ENCODE measurements at places on chromosomes 12 and 14.

- DNase-seq, result no peak
Observed at GRCh38 chr12:60012659-60013058, 416.8 kb downstream of the SLC16A7 start.

DNA sequence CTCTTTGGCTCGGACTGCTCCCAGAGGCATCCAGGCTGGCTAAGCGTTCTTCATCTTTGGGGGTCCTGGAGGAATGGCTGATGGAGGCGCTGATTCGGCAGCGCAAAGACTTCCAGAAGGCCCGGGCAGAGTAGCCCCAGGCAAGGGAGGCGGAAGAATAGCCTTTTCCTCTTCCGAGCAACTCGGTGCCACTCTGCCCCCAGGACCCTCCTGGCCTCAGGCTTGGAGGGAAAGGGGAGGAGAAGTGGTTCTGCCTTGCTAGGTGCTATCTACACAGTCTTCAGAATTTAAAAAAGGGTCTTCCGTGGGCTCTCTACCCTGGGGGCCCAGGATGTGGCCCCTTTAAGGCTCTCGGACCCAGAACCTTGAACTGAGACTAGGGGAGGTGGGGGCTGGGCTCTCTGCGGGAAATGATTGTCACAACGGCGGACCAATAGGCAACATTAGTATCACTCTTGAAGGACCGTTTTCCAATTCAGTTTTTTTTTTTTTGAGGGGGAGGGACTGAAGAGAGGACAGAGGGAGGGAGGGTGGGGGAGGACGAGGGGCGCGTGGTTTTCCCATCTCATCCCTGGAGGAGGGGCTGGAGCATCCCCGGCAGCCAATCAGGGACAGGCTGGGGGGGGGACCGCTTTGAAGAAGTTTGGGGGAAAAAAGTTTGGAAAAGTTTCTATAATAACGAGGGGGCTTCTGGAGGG lies at the start of gene NFATC4:
Gene NFATC4, plus strand, starts transcription at position 671 of the 698 bp plus-strand sequence. CDS start 157 bp downstream, outside the sequence.
- no peak for DNase-seq

- DNase-seq, result no peak
Observed at GRCh38 chr14:103880348-103881267, 33.2 kb upstream of the PPP1R13B start.

- DNase-seq, result no peak
Observed at GRCh38 chr12:131114271-131114670, 160.6 kb downstream of the ADGRD1 start.

DNA sequence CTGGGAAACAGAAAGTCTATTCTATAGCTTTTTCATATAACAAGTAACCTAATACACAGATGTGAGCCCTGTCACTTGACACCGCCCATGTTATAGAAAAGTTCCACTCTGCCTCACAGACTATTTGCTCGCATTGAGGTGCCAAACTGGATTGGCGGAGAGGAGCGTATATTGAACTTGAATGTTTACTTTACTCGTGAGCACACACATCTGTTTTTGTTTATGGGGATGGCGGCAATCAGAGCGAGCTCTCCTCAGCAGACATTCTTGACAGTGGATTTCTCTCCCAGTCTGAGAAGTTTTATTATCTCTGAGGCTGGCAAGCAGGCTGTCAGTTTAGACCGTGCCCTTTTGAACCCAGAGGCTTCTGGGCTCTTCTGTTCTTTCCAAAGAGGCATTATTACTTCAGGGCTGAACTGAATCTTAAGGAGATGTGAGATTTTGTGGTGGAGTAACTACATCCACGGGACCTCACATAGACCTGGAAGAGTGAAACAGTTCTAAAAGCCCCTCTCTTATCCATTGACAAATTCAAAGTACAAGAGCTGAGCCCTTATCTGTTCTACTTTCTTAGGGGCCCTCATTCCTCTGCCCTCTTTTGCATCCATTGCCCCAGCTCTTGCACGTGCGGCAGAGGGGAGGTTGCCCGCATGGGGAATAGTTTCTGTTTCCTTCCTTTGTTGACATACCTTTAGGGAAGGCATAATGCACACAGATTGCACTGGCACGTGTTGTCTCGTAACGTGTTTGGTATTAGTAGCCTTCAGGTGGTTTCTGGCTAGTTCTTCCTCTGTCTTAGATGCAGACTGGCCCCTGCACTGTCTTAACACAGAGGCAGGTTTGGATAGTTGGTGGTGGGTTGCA lies 68.2 kb downstream of the DRAM1 start:
- DNase-seq, result no peak

DNA sequence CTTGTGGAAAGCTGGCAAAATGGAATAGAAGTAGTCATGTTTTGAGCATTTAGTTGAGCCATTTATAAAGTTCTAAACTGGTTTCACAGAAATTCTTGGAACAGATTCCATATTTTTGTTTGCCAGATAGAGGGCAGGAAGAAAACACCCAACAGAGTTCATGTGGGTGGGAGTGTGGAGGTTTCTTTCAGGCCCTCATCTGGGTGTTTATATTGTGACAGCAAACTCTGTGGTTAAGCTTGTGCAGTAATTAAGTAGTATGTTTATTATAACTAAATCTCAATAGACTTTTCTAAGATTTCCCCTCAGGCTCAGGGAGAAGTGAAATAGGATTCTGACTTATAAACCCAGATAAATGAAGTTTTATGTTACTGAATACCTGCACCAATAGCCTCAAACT lies 57.4 kb downstream of the SPPL3 start:
- no peak for DNase-seq

GRCh38 chr14:97633131-97633738 lies 836.1 kb downstream of the VRK1 start:
- DNase-seq, result no peak

GRCh38 chr14:45254771-45255170 lies 1.8 kb upstream of the MIS18BP1 start:
- DNase-seq, result no peak

GRCh38 chr12:12796928-12797793 lies 11.7 kb downstream of the APOLD1 start:
- DNase-seq, result no peak

DNA sequence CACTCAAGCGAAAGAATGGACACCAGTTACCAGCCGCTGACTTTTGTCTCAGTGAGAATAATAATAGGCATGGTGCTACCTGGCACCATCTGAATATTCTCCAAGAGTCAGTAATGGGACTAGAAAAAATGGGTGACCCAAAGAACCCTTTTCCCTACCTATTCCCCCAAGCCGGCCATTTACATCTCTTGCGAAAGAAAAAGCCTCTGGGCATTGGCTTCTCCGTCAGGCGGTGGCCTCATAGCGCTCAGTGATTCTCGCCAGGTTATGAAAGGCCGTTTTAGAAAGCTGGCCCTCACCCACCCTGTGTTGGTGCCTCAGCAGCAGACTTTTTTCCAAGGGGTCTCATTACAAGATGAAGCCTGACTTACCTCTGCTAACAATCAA lies 523 bp upstream of the SLC6A15 start:
- DNase-seq, result no peak

GRCh38 chr12:72201457-72201856 lies 70.7 kb upstream of the TRHDE start:
- no peak for DNase-seq

DNA sequence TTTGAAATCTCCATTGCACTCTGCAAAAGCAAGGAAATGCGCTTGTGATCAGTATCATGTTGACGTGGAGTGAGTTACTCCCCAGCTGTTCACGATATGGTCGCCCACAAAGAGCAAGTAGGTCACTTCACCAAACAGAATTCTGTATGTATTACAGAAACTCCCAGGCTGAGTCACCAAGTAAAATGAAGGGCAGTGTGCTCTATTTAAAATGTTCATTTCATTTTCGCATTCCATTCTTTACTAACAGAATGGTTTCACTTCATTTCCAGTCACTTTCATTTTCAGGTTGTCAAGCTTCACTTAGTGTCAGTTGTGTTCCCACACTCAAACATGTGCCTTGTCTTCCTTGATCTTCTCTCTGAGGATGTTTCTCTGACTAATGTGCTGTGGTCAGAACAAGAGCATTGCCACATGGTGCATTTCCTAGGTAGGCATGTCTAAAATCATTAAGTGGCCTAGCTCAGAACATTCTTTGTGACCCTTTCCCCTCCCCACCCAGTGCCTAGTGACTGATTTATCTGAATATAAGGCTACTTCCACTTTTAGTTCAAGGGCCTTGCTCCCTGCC lies 391.2 kb downstream of the RAD51B start:
- no peak for DNase-seq

GRCh38 chr14:91674911-91675310 lies 57.0 kb downstream of the CATSPERB start:
- DNase-seq, result no peak

GRCh38 chr12:27355979-27356378 lies 23.3 kb downstream of the BMAL2 start:
- DNase-seq, result no peak

DNA sequence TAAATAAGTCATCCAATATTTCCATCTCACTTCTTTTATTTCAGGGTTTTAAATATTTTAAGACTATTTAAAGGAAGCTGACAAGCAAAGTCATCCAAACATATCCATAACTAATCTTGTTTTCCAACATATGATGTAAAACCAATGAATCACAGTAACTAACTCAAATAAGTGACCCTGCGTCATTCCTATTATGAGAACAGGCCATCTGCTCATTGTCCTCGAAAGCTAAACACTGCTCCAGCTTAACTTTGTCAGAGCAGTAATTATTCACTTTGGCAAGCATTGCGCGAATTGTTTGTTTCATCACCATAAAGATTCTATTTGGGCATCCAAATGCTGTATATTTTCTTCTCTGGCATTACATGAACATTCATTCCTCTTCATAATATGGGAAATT lies 99.1 kb downstream of the CAPZA3 start:
- DNase-seq, result no peak

- no peak for DNase-seq
Observed at GRCh38 chr12:64669270-64669842, 59.1 kb downstream of the RASSF3 start.

- DNase-seq, result no peak
Observed at GRCh38 chr14:67821121-67821520, 1.5 kb downstream of the RAD51B start.

DNA sequence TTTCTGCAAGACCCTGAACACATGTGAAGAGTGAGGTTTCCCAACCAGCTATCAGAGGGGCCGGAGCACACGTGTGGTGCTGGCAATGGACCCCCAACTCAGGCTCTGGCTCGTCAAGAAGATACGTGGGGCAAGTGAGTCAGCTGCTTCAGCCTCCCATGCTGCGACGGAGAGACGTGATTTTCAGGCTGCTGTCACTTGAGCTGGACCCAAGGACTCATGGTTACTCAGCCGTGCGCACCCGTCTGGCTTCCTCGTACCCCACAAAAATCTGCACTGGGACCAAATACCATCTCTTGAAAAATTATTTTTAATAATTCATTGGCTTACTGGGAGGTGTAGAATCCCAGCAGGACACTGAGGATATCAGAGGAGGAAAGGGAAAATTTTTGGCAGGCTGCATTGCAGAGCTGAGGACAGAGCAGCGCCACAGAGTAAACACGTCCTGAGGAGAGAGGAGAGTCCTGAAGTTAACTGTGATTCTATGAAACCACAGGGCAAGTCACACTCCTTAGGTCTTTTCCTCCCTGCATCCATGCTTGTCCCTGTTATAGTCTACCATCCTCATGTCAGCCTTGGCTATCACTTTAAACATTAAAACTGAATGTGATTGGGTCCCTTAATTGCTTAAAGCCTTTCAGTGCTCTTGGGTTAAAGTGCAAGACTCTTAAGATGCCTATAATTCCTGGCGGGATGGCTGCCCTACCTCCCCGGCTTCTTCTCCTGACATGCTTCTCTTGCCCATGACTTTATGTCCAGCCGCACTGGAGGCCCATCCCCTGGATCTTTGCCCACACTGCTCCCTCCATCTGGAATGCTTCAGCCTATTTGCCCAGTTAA lies 95.3 kb upstream of the SLC35F4 start:
- no peak for DNase-seq

DNA sequence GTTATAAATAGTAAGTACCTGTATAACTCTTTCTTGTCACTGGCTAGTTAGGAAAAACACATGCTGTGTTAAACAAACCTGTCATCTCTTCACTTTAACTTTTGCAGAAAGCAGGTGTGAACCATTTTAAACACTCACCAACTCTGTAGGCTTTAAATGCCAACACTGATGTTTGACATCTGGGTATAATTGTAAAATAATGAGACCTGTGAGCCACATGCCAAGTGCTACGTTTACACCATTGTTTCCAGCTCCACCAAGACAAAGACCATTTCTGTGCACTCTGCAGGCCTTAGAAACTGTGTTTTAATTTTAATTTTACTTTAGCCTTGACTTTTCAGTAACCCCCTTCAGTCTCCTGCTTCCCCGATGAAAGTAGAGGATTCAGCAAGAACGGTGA lies 11.0 kb downstream of the TPH2 start:
- no peak for DNase-seq

GRCh38 chr14:73236157-73236556 lies 1.1 kb upstream of the PAPLN start:
- DNase-seq, result peak; percentile 89

- DNase-seq, result no peak
Observed at GRCh38 chr14:102200690-102201352, 61.1 kb downstream of the WDR20 start.

GRCh38 chr12:64691795-64692583 lies 67.2 kb downstream of the GNS start:
- no peak for DNase-seq

GRCh38 chr12:114003286-114003685 lies 37.2 kb upstream of the RBM19 start:
- DNase-seq, result no peak

GRCh38 chr12:7832059-7832696 lies 40.5 kb downstream of the SLC2A14 start:
- no peak for DNase-seq

- no peak for DNase-seq
Observed at GRCh38 chr12:10732549-10732948, 9.4 kb upstream of the YBX3 start.

GRCh38 chr12:64665514-64665913 lies 55.2 kb downstream of the RASSF3 start:
- DNase-seq, result no peak

GRCh38 chr14:92164958-92165357 lies 43.2 kb downstream of the CPSF2 start:
- no peak for DNase-seq

DNA sequence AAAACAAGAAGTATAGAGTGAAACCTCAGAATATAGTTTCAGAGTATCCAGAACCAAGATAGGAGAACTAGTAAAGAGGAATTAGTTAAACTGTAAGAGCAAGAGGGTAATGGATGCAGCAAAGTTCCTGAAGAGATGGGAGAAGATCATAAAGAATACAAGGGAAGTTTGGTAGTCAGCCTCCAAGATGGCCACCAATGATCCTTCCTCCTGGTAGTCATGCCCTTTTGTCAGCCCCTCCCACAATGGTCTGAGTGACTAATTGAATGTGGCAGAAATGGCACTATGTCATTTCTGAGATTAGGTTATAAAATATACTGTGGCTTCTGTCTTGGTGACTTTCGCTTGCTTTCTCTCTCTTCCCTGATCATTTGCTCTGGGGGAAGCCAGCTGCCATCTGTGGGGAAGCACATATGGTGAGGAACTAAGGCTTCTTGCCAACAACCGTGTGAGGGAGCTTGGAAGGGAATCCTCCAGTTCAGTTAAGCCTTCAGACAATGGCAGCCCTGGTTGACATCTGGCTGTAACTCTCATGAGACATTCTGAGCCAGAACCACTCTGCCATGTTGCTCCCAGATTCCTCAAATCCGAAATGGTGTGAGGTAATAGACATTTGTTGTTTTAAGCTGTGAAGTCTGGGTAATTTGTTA lies 55.3 kb upstream of the AMN1 start:
- DNase-seq, result no peak

Measured in vagina (tissue), 2 donors.